Upper lobe of right lung (tissue), 1 donor: ENCODE measurements at places on chromosomes 6 and 20.

- DNase-seq, result no peak
Observed at GRCh38 chr6:75230484-75231325, 12.9 kb downstream of the COX7A2 start.

- peak; percentile 70 for DNase-seq
Observed at GRCh38 chr6:52389626-52390360, 27.8 kb downstream of the PAQR8 start.

GRCh38 chr20:46063652-46064054 lies 26.1 kb downstream of the NCOA5 start:
- DNase-seq, result no peak

- no peak for DNase-seq
Observed at GRCh38 chr6:42193491-42193894, 1.3 kb downstream of the GUCA1B start.

- no peak for DNase-seq
Observed at GRCh38 chr6:134114489-134114888, 62.1 kb upstream of the SLC2A12 start.

- DNase-seq, result no peak
Observed at GRCh38 chr6:139758209-139758611, 383.8 kb upstream of the CITED2 start.

DNA sequence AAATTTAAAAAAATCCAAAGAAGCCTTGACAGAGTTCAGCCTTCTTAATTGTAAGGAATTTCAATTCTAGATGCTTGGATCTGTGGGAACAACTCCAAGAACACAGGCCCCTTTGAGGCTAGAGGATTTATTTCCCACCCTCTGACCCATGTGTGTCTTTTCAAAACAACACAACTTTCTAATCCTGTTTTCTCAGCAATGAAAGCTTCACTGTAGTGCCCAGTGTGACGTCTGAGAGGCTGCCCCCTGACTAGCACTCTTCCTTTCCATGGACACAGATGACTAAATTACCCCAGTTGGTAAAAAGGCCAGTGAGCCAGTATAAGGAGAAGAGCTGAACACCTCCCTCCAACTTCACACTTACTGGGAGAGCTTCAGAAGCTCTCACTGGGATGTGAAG lies 16.5 kb upstream of the CCR6 start:
- DNase-seq, result no peak

DNA sequence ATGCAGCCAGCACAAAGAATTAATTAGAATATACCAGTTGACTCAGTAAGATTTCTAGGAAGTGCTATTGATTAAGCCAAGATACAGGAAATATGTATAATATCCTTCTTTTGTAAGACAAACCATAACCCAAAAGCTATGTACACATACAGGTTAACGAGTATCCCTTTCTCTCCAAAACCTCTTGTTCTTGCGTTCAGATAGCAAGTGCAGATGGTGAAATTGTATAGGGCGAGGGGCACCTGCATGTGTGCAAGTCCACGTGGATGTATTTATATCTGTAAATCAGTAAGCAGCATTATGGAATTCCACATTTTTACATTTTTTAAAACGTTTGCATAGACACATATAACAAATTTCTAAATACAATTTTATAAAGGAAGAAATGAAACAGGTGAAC lies 228.6 kb downstream of the TBXT start:
- DNase-seq, result no peak

GRCh38 chr20:33460711-33461110 lies 17.1 kb upstream of the SNTA1 start:
- no peak for DNase-seq

DNA sequence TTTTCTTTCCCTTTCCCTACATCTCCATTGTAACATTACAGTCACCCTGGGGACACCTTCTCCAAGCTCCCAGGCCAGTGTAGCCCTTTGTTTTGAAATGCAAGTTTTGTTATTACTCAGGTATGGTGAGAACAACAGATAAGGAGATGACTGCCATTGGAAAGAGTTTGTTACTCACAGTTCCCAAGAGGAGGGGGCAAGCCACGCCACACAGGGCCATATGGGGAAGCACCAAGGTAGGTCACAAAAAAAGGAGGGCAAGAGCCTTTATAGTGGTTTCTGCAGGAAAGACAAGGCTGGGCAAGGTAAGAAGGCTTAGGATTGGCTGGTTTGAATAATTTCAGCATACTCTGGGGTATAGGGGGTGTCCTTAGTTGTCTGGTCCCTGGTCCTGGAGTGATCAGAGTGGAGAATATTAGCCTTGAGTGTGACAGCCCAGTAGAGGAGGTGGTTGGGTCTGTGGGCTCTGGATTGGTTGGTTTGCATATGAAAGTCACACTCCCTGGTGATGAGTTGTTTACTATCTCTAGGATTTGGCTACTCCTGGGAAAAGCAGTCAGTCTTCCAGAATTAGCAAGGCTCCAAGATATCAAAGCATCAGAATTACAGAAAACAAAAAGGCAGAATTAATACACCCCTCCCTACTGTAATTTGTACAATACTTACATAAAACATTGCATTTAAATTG lies 33.1 kb upstream of the SMLR1 start:
- no peak for DNase-seq

GRCh38 chr20:35049776-35050352 lies 42.7 kb downstream of the TRPC4AP start:
- DNase-seq, result no peak

GRCh38 chr6:24283043-24283985 lies 74.5 kb downstream of the DCDC2 start:
- no peak for DNase-seq

GRCh38 chr20:48831718-48832404 lies 4.1 kb upstream of the PREX1 start:
- DNase-seq, result no peak

DNA sequence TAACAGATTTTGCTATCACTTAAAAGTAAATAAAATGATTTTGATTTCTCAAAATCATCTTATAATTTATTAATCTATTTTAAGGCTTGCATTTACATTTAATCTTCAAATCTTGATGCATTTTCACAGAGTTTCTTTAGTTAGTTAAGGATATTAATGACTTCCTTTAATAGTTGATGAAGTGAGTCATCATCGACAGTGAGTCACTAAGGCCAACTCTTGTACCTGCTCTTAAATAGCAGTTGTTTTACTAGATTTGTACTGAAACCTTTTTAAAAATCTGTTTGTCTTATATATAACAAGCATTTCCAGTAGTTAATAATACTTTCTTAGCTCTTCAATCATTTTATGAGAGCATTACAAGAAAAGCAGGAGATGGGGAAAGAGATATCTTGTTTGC lies 191.7 kb downstream of the ESR1 start:
- no peak for DNase-seq

- DNase-seq, result peak; percentile 95
Observed at GRCh38 chr20:19757487-19758132, 448 bp upstream of the RIN2 start.

GRCh38 chr6:7631466-7631865 lies 41.5 kb downstream of the SNRNP48 start:
- DNase-seq, result no peak

- DNase-seq, result no peak
Observed at GRCh38 chr20:51118216-51118615, 95.3 kb upstream of the KCNG1 start.

DNA sequence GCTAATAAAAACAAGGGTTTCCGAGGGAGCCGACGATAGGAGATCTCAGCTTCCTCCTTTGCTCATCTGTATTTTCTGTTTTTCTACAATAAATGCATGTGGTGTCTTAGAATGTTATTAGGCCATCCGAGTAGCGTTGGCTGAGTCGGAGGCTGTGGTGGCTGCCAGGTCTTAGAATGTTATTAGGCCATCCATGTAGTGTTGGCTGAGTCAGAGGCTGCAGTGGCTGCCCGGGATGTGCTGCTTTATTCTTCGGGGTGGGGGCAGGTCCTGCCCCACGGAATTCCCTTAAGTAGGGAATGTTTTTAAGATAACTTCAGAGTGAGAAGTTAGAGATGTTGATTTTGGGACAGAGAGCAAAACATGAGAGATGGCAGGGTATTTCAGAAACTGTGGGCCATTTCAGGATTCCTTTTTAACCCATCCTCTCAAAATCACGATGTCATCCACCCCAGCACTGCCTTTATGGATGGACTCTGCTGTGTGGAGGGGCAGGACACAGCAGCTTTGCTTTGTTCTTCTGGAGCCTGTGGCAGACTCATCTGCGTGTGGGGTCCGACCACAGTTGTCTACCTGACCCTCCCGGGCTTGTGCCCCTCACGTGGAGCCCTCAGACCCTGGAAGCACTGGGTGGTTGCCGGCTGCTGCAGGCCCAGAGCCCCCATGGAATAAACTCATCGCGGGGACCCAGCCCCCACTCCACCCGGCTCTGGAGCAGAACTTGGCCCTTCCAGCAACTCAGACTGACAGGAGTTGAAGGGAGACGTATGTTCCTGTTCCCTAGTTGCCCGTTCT lies 20.4 kb downstream of the OSBPL2 start:
- no peak for DNase-seq

DNA sequence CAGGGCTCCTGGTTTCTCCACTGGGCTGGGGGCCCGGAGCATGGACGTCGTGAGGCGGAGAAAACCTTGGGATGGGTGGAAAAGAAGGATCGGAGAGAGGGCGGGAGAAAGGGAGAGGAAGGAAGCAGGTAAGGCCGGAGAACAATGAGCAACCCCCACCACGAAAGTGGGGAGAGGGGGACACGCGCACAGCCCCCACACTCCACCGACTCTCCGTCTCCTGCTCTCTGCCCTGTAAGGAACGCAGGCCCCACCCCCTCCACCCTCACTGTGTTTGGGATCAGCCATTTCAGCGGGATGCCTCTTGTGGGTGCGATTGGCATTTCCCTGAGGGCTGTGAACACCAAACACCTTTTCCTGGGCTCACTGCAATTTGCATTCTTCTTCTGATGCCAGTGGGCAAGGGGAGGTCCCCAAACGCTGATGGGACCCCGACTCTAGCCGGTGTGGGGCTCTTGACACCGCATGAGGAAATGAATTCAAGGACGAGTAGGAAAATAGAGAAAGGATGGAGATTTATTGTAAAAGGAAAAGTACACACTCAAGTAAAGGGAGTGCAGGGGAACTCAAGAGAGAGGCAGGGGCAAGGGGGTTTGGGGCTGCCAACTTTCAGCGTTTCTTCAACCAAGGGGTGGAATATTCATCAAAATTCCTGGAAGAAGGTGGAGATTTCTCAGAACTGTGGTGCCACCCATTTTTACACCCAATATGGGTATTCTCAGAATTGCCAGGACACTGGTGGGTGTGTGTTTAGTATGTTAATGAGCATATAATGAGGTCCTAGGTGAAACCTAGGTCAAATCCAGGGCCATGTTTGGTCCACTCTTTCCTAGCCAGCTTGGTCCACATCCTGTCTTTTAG lies 13.1 kb upstream of the RAET1L start:
- no peak for DNase-seq

DNA sequence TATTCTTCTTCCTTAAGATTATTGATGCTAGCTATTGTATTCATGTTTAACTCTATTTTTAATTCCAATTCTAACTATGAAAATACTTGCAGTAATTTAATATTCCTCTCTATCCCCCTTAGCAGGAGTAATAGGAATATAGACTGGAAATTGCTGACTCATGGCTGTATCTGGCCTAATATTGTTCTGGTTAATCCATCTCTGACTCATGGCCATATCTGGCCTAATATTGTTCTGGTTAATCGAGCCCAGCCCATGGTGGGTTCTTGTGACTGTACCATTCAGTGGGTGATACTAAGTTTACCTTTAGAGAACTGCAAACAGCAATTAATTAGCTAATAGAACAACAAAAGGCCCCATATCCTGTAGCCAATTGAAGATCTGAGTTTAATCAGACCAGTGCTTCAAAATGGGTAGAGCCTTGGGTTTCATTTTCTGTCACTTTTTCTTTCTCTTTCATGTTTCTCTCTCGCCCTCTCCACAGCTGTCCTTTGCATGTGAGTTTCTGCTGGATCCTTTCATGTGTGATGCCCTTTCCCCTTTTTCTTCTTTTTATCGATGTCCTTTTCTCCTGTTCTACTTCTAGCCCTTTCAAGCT lies 50.6 kb downstream of the SLC22A3 start:
- DNase-seq, result no peak

- peak; percentile 92 for DNase-seq
Observed at GRCh38 chr6:158853072-158853879, 34.1 kb upstream of the EZR start.

DNA sequence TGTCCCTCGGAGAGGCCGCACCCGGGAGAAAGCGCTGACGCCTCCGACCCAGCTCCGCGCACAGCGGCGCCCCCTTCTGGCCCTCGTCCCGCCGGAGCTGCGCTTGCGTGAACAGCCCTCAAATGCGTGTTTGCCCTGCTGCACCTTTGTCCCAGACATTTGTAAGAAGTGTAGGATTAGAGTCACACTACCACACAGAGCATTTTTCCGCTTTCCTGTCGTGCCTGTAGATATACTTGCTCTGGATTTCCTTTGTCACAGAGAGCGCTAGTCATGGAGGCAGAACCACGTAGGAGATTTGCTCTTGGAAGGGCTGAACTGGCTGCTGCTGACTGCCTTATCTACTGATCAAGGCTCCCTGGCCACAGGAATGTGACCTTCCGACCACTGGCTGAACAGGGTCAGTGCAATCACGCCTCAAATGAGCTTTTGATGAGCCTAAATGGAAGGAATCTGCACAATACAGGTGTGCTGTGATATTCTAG lies 62.3 kb downstream of the PAX1 start:
- peak; percentile 63 for DNase-seq

GRCh38 chr6:82567621-82568020 lies 204.0 kb downstream of the TPBG start:
- DNase-seq, result no peak

GRCh38 chr20:3093861-3094361 lies 9.4 kb upstream of the AVP start:
- no peak for DNase-seq

- DNase-seq, result no peak
Observed at GRCh38 chr6:105884426-105884825, 201.7 kb upstream of the PRDM1 start.

DNA sequence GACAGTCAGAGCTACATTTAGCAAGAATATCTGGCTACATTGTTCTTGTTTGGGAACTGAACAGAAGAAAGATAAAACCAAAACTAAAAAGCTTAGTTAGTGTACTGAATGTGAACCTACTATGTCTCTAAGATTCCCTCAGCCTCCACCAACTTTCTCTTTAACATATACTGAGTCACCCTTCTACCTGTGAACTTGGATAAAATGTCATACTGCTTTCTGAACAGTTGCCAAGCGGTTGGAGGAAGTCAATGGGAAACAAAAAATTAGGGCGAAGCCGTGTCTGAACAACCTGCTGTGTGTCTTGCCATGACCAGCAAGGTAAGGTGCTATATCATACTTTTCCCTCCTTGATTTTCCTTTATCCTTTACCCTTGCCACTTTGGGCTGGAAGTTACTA lies 243.5 kb downstream of the BTBD9 start:
- DNase-seq, result no peak

GRCh38 chr6:85429346-85429745 lies 20.5 kb upstream of the NT5E start:
- no peak for DNase-seq

GRCh38 chr6:158817728-158818580 lies 1.2 kb downstream of the EZR start:
- DNase-seq, result peak; percentile 93

- DNase-seq, result no peak
Observed at GRCh38 chr6:82033631-82034211, 213.8 kb downstream of the IBTK start.
